ENCODE measurements at places on chromosomes 3 and 15. TPM values are rescaled to one million over a fixed set of nuclear protein-coding genes. Genes with fewer than 3 reads are reported as not detected.

- DNase-seq: no peak
Observed at GRCh38 chr15:38532728-38533127, 31.9 kb downstream of the RASGRP1 start.

GRCh38 chr3:52501046-52501445, 5.9 kb downstream of the STAB1 start:
- no peak for DNase-seq

Gene SKOR1
- total RNA-seq: 0.35 TPM

GRCh38 chr15:78257681-78258080, 6.7 kb upstream of the DNAJA4 start:
- no peak for DNase-seq

Gene COL6A5
- not detected for total RNA-seq

DNA sequence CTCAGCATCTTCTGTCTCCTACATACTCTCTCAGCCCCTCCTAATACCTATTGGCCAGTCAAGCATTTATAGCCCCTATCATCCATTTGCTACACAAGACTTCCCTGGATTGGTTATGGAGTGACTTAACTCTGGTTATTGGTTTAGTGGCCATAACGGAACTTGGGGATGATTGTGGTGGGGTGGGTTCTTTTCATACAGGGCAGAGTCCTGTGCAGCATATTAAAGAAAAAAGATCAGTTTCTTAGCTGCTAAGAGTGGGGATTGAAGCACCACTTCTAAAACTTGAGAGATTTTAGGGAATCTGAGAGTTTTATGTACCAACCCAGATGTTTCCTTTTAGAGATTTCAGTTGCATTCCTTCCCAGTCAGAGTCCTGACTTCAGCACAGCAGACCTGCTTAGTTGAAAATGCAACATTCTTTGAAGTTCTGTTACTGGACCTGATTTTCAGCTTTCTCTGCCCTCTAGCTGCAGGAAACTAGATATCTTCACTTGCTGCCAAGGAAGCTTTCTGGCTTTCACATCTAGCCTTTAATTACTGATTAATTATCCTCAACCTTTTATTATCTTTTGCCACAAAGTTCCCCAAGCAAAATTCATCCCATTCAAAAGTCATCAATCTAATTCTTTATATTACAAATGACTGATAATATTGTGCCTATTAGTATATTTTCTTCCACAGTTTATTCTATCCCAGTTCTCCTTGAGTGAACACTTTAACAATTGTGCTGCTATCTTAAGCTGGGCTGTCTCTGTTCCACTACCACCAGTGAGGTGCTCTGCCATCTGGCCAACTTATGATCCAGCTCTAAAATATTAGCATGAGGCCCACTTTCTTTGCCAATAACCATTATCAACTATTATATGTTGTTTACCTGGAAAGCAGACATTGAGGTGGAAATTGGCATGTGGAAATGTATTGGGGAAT, 906.0 kb upstream of the ALCAM start:
- peak; percentile 77 for DNase-seq

- DNase-seq: peak; percentile 75
Observed at GRCh38 chr3:185460719-185461350, 38.0 kb downstream of the TMEM41A start.

- no peak for DNase-seq
Observed at GRCh38 chr3:123805101-123805500, 79.0 kb downstream of the MYLK start.

Gene SPATA12
- 0.47 TPM for total RNA-seq

DNA sequence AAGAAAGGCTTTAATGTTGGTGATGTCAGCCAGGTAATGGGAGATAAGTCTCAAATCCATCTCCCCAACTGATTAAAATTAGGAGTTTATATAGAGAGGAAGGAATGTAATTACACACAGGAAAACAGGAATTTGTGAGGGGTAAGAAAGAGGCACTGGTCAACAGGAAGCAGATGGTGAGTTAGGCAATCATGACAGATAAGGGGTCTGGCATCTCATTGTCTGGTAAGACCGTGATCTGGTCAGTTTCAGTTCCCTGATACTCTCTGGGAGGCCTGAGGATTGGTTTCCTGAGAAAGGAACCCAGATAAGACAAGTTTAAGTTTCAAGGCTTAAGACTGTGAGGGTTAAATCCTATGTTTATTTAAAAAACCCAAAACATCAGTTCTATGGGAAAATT, 414.7 kb upstream of the ARRDC4 start:
- no peak for DNase-seq

GRCh38 chr3:117748131-117748530, 1038.6 kb downstream of the TUSC7 start:
- DNase-seq: no peak

DNA sequence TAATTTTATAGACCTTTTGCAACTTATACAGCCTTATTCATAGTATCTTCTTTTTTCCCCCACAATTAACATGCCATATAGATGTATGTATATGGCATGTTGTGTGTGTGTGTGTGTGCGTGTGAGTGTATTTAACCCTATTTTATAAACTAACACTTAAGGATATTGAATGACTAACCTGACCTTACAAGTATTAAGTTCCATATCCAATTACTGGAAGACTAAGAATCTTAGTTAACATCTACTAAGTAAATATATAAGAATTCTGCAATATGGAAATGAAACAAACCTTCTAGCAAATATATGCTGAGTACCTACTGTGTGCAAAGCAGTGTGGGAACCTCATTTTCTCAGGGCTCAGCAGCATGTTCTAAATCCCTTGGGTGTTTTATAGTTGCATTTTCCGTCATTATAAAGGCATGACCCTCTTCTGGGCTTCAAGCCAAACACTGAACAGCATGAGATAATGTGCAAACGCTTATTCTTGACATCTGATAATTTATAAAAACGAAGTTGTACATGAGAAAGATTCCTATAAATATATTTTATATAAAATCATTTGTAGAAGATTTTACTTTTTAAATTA, 105.5 kb downstream of the NLGN1 start:
- DNase-seq: no peak

GRCh38 chr15:31163769-31164572, 62.4 kb upstream of the TRPM1 start:
- DNase-seq: peak; percentile 8

Gene TICRR
- total RNA-seq: 18.4 TPM

- DNase-seq: no peak
Observed at GRCh38 chr15:31016446-31016915, 25.1 kb upstream of the MTMR10 start.

GRCh38 chr15:51718219-51718618, 19.2 kb downstream of the LYSMD2 start:
- no peak for DNase-seq

Gene CAPN3
- 0.40 TPM for total RNA-seq

- DNase-seq: peak; percentile 44
Observed at GRCh38 chr3:88611826-88612326, 462.1 kb downstream of the C3orf38 start.

Gene IL16
- not detected for total RNA-seq

DNA sequence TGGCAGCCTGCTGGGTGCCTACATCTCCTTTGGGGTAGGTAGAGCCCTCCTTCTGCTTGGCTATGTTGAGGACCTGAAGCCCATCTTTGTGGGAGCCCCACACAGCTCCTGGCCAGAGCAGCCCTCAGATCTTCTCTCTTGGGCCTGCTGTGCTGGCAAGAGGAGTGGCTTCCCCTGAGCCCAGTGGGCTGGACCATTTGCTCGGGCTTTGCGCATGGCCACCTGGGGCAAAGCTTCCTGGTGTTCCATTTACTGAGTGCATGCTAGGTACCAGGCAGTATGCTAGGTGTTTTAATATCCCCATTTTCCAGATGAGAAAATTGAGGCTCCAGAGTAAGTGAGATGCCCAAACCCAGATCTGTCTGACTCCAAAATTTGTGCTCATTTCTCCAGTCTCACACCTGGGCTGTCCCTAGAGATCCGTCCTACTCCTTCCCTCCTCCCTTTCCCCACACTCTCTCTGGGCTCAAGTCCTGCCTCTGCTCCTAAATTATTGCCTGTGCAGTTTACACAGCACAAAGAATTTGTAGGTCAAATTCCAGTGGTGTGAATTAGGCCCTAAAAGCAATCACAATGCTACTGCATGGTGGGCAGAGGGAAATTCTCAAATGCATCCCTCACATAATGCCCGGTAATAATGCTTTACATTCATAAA, 39.7 kb downstream of the SLC28A1 start:
- no peak for DNase-seq

Gene SENP8
- 1.2 TPM for total RNA-seq

DNA sequence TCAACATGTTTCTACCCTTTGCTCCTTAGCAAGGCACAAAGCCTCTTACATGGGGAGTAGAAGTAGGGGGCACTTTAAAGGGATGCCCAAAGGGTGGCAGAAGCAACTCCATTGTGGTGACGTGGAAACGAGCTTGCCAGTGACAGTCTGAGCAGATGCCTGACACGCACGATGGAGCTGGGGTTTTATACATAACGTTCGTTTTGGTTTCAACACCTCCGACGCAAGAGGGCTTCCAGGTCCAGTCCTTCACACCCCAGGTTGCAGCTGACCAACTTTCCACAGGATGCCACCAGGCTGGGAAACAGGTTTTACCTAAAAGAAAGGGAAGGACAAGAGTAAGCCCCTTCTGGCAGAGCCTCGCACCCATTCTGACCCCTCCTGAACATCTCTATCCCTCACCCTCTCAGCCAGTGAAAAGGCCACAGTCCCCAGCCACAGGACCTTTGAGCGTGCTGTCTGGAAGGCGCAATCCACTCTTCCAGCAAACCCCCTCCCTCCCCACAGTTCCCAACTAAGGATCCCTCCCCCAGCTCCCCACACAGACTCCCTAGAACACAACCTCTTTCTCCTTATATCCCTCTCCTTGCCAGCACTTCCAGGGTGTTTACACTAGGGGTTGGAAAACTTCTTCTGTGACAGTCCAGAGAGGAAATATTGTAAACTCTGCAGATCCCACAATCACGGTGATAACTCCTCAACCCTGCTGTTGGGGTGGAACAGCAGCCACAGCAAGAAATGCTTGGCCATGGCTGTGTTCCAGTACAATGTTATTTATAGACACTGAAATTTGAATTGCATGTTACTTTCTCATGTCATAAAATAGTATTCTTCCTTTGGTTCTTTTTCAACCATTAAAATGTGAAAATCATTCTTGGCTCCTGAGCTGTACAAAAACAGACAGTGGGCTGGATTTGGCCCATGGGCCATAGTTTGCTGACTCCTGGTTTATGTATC, 36.2 kb downstream of the FAM174B start:
- no peak for DNase-seq

GRCh38 chr15:22811640-22812039, 25.2 kb downstream of the NIPA1 start:
- peak; percentile 59 for DNase-seq

- peak; percentile 79 for DNase-seq
Observed at GRCh38 chr15:97909291-97909891, 51.1 kb upstream of the ARRDC4 start.

DNA sequence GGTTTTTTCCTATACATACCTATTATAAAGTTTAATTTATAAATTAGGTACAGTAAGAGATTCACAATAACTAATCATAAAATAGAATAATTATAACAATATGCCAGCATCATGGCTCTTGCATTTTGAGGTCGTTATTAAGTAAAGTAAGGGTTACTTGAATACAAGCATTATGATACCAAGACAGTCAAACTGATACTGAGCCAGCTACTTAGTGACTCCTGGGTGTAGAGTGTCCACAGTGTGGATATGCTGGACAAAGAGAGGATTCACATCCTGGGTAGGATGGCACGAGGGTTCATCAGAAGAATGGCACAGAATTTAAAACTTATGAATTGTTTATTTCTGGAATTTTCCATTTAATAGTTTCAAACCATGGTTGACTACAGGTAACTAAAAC, 157.2 kb upstream of the IL12A start:
- DNase-seq: no peak

- DNase-seq: peak; percentile 16
Observed at GRCh38 chr3:176403531-176403930, 793.8 kb downstream of the TBL1XR1 start.

- no peak for DNase-seq
Observed at GRCh38 chr3:17088602-17089313, 204.0 kb downstream of the PLCL2 start.

GRCh38 chr3:141528800-141529199, 42.0 kb downstream of the RASA2 start:
- DNase-seq: no peak

GRCh38 chr15:66702035-66702786, at the start of gene SMAD6:
SMAD6 (plus strand) TSS chr15:66702236; CDS start chr15:66703259, 1,023 bp downstream.
- peak; percentile 97 for DNase-seq

Gene TMEM108
- total RNA-seq: not detected

Gene KIF15
- total RNA-seq: 31.8 TPM

Gene C3orf52
- 16.7 TPM for total RNA-seq

DNA sequence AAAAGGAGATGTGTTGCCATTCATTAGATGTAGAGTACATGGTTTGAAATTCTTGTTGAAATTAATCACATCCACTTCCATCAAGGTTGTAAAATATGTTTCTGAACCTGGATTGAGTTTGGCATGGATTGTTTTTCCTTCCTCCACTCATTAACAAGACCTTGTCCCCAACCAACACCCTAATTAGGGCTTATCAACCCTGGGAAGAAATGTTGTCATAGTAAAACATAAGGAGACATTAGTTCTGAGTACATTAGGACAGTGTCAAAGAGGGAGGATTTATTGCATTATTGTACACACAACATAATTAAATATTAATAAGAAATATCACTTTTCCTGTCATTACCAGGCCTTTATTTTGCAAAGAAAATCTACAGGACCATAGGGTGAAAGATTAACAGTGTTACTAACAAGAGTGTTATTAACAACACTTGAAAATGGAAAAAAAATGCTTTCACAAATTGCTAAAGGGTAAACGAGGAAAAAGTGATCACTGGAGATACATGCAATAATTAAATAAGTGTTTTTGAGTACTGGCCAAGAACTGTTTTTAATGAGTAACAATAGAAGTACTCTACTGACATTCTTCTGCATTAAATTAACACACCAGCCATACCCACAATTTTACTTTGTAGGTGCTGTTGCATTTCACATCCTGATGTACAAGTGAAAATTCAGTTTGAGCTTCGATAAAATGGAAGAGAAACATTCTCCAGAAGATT, 30.4 kb upstream of the WDR72 start:
- DNase-seq: no peak

Gene NEK10
- 1.7 TPM for total RNA-seq

- peak; percentile 78 for DNase-seq
Observed at GRCh38 chr3:32018757-32019564, 37.4 kb downstream of the ZNF860 start.

- peak; percentile 98 for DNase-seq
Observed at GRCh38 chr15:78149068-78149804, at the start of gene IDH3A. IDH3A (plus strand) TSS chr15:78149362; CDS start chr15:78149404, 42 bp downstream.

- no peak for DNase-seq
Observed at GRCh38 chr3:110362751-110363150, 708.9 kb upstream of the NECTIN3 start.

Gene GUCA1C
- not detected for total RNA-seq
